ENCODE measurements at places on chromosomes 1 and 21.

GRCh38 chr21:45381865-45382696 is 22.9 kb upstream of the COL18A1 start:
- no peak for DNase-seq

DNA sequence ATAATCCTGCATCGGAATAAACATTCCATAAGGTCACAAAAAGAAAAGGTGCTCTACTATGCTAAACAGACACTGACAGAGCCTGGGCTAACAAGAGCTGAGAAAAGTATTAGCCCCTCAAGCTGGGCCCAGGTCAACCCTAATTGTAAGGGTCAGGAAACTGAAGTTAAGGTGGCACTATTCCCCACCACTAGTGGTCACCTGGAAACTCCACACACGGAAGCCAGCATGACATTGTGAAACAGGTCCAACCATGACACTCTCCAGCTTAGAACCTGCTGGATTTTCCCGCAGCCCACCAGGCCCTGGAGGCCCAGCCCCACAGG is 1.2 kb downstream of the PTTG1IP start:
- no peak for DNase-seq

DNA sequence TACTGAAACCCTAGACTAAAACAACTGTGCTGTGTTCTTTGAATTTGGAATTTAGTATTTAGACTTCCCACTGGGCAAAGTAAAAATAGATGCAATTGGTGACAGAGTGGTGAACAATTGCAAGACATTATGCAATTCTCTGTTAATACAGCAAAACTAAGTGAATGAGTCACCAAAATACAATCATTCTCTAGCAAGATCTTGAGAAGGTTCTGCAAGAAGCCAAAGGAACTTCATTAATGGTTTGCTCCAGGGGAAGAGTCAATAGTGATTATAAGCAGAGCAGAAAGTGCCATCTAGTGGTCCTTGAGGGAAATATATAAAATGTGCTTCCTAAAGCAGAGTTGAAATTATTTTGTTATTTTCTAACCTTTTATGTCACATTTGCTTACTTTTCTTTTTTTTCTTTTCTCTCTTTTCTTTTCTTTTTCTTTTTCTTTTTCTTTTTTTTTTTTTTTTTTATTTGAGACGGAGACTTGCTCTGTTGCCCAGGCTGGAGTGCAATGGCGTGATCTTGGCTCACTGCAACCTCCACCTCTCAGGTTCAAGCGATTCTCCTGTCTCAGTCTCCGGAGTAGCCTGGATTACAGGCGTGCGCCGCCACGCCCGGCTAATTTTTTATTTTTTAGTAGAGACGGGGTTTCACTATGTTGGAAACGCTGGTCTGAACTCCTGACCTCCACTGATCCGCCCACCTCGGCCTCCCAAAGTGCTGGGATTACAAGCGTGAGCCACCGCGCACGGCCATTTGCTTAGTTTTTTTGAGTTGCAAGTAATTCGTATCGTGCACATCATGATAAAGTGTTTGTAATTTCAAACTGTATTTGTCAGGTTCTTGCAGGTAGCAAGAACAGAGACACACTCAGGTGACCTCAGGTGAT is 99.2 kb downstream of the CTH start:
- no peak for DNase-seq

GRCh38 chr1:112297536-112297935 is 98.5 kb upstream of the CTTNBP2NL start:
- no peak for DNase-seq

- no peak for DNase-seq
These were observed 9.3 kb downstream of the HLX start for GRCh38 chr1:220888417-220888986.

DNA sequence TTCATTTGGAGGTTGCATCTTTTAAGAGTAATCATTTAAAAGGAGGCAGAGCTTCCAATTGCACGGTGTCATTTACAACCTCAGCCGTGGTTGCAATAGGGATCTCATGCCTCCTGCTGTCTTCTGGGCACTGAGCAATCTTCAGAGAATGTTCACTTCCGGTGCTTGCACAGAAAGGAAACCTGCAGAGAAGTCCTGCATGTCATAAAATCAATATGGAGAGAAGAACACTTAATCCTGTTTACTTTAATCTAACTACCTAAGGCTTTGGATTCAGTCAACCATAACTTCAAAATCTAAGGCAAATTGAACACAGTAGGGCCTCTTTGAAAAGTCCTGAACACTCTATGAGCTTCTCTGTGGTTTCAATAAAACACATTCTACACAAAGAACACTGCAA is 11.3 kb upstream of the MAP10 start:
- DNase-seq, result no peak

DNA sequence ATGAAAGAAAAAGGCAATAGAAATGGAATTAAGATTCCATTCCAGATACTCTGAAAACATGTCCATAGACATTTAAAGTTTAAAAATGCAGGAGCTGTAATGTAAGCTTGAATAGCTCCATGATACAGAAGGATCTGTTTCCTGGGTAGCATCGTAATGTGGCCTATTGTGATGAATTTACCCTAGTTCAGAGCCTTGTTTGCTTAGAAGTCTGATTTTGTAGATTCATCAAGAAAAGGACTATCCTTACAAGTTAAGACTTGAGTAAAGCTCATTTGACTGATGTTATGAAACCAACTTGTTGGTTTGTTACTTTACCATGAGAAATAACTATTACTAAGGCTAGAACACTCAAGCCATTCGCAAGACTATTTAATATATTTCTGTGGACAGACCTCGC is 55.5 kb downstream of the KIF1B start:
- DNase-seq, result no peak

DNA sequence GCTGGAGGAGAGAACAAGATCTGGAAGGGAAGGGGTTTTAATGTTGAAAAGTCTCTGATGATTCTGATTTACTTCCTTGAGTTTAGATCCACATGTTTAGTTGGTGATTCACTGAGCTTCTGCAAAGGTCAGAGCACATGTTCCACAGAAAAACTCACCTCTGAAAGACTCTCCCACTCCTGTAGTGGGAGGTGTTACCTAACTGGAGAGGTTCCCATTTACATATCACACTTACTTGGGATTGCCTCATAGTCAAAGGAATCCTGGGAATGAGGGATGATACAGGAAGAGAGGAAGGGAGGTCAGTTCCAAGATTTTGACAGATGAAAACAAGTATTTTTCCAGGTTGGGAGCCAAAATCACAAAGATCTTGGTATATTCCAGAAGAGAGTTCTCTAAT is 2.7 kb upstream of the NTNG1 start:
- no peak for DNase-seq

DNA sequence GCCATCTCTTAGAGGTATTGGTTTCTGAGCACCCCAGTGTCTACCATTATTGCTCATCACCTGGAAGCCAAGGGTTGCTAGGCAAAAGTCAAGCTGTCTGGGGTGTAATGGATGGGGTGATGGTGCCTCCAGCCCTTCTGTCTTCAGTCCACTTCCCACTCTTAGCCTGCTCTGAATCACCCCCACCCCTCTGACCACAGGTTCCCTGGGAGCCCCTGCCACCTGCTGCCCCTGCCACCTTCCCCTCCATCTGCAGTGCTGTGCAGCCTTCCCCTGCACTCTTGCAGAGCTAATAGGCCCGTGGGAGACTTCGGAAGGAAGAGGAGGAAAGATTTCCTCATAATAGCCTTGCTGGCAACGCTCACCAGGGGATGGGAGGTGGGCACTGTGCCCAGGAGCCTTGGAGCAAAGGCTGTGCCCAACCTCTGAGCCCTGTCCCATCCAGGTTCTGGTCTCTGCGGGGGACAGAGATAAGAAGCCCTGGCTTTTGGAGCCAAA is 35.5 kb downstream of the CAPN2 start:
- DNase-seq, result no peak

DNA sequence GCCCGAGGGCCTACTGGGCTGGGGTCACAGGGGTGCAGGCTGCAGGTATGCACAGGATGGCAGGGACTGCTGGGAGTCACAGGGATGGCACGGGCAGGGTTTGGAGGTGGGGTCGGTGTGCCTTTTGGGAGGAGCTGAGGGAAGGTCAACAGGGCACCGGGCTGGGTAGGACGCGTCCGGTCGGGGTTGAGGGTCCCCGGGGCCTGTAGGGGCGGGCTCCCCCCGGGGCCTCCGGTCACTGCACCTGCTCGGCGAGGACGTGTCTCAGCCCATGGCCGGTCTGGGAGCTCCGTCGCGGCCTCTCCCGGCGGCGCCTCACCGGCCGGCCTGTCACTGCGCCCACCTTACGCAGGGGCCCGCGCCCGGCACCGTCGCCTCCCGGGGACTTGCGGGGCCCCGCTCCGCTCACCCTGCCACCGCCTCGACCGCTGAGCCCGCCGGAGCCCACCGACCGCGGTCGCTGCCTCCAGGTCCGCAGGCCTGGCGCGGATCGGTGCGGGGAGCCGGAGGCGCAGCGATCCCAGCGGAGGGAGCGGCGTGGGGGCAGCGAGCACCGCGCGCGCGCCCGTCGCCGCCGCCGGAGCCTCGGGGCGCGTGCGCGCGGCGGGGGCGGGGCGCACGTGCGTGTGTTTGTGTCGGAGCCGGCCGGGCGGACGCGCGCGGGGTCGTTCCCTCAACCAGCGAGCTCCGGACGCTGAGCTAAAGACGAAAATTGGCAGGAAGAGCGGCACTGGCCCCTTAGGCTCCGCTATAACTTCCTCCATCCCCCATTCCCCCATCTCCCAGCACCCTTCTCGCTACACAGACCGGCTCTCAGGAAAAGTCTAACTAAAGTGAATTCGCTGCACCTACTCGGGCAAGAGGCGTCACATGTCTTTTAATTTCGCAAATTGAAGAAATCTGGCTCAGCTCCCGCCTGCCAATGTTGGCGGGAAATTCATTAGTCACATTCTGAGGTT is at the start of gene AMIGO1:
AMIGO1 (minus strand) TSS at position 552 of the 959 bp plus-strand sequence. CDS start 815 bp downstream, outside the sequence.
- DNase-seq, result no peak

GRCh38 chr1:152048416-152049009 is 11.7 kb upstream of the S100A11 start:
- peak; percentile 35 for DNase-seq

DNA sequence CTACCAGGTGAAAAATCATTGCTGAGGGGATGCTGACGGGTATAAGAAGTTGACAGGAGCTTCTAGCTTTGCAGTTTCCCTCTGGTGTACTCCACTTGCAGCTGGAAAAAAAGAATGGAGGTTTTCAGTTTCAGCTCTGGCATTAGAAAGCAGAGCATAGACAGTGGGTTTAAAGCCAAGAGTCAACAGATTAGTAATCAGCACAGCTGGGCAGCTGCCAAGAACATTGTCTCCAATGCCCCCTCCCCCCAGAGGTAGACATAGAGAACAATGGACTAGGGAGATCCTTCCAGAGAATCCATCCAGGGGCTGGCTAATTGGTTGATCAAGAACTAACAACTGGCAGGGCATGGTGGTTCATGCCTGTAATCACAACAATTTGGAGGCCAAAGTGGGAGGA is 10.1 kb upstream of the ZBTB8B start:
- DNase-seq, result no peak

Measured in stimulated activated CD8-positive, alpha-beta memory T cell treated with anti-CD3 and anti-CD28 coated beads, Interleukin-7, amount 100 ng/mL, for 24 hours (primary cell).